ENCODE measurements at places on chromosomes 5 and 9.

DNA sequence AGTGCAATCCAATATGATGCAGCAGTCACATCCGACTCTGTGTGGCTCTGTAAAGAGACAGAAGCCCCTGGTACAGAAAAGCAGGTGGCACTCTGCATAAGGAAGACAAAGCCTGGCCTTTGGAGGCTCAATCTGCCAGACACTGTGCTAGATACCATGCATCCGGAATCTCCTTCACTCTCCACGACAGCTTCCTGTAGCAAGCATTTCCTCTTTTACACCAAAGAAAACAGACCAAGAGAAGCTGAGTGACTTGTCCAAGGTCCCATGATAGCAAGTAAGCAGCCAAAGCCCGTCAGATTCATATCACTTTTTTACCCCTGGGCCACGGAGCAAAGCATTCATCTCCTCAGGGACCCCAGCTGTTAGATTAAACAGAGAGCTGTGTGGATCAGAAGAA is 64.2 kb upstream of the SMIM23 start:
- no peak for DNase-seq

DNA sequence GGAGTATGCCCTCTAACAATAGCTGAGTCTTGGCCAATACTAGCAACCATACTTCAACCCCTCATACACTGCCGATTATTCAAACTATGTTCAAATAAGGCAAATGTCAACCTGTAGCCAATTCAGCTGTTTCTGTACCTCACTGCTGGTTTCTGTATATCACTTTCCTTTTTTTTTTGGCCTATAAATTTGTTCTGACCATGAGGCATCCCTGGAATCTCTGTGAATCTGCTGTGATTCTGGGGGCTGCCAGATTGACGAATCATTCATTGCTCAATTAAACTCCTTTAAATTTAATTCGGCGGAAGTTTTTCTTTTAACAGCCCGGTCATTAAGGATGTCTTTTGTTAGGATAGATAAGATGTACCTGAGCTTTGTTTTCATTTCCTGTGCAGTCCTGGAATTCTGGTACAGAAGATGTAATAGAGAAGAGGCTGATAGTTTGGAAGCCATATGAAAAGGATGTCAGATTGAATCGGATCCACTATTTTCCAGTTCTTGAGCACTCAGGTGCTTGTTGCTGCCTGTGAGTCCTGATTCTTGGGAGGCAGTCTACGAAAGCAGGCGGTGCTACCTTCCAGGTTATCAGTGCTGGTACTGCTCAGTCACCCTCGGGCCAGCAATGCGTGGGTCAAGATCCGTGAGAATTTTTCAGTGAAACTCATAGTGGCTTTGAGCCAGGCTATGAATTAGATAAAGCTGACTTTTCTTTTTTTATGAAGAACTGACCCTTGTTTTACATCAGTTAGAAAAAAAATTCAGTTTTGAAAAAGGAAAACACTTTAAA is 106.2 kb upstream of the TUT7 start:
- no peak for DNase-seq

GRCh38 chr9:133353548-133353947 is 2.7 kb downstream of the SURF1 start:
- DNase-seq = no peak

- no peak for DNase-seq
Measured at GRCh38 chr5:101212942-101213514, 309.9 kb upstream of the ST8SIA4 start.

DNA sequence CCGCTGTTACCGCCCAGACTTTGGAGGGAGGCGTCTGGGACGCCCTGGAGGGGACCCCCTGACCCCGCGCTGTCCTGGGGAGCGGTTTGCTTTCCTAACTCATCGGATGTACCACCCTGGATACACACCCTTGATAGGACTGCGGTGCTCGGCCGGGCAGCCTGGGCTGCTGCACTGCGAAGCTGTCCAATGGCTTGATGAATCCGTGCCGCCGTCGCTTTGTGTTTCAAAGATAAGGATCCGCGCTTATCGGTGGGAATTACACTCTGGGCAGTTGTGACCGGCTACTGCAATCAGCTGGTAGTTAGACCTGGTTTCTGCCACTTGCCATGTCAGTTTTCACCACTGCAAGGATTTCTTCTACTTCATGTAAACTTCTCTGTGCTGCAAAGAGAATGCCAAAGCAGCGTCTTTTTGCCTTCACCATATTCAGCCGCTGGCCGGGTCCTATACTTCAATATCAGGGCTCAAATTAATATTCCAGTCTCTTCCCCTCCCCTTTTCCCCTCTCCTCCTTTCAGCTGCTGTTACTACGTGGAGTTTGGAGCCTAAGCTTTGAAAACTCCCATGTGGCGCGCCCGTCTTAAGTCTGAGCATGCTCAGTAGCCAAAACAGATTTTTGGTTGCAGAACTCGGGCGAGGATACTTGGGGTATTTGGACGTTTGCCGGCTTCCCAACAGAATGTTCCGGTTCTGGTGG is 727 bp downstream of the SMAD5 start:
- peak; percentile 68 for DNase-seq

DNA sequence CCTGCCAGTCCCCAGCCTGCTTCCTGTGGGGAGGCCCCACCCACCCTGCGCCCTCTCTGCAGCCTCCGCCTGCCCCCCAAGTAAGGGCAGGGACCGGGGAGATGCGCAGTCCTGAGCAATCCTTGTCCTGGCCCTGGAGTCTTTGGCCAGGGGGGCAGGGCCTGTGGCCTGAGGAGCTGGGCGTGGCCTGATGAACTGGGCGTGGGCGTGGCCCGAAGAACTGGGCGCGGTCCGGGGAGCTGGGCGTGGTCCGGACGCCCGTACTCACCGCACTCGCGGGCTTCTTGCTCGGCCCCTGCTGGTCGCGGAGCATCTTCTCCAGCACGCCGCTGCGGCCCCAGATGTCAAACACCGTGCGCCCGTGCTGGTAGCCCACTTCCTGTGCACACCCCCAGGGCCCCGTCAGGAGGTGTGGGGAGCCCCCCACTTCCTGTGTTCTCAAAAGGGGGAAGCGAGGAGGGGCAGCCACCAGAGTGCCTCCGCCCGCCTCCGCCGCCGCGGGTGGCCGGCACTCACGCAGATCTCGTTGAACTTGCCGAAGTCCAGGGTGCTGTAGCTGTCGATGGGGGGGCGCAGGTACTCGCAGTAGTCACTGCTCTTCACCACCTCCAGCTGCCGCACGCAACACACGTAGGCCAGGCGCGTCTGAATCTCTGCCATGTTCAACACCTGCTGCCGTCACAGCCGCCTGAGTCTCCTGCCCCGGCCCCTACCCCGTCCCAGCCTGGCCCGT is 2.7 kb upstream of the NSMF start:
- DNase-seq = peak; percentile 78

DNA sequence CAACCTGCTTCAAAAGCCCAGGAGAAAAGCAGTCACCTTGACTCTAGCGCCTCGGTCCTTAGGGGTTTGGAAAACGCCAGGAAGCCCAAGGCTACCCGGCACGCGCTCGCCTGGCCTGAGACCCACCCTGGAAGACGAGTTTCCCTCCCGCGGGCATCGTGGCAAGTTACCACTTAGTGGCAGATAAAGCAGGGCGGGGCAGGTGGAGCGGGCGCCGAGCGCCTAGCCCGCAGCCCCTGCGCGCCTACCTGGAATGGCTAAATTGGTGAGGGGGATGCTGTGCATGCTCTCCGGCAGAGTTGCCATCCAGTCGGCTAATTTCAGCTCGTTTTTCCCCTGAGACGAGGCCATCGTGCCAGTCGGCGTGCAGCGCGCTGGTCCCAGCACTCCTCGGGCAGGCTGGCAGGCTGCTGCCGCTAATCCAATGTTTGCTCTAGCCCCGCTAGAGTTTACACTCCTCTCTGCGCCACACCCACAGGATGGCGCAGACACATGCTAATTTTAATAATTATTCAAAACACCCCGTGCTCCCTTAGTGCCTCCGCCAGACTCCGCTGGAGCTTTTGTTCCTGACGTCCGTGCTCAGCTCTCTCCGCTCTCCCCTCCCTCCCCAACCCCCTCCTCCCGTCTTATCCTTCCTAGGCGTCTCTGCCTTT is at the start of gene PLCXD3:
TSS of gene PLCXD3 (minus strand) at position 426 of the 656 bp plus-strand sequence. CDS start at position 351, 75 bp downstream.
- peak; percentile 46 for DNase-seq

DNA sequence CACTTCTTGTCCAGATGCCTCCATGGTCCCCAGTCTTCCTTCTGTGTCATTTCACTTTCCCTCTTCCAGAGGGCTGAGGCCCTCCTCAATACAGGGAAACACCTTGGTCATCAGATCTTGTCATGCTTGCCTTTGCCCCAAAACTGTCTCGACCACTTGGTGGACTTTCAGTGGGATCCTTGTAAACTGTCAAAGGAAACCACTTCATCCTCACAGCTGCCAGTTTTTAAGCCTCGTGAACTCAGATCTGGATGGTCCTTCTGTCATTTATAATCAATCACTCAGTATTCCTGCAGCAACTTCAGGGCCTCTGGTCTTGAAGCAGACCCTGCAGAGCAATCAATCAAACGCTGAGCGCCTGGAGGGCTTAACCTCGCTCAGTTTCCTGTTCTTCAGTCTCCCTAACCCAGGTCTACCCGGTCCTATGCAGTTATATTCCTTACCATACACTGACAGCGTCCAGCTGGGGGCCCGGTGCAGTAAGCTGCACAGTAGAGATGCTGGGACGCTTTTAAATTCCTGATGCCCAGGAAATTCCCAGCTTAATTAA is 74.6 kb downstream of the GOLPH3 start:
- DNase-seq = no peak

All from lower lobe of right lung (tissue), 2 donors.